ENCODE measurements at places on chromosomes 16 and 17. TPM values are rescaled to one million over a fixed set of nuclear protein-coding genes. Genes with fewer than 3 reads are reported as not detected.

DNA sequence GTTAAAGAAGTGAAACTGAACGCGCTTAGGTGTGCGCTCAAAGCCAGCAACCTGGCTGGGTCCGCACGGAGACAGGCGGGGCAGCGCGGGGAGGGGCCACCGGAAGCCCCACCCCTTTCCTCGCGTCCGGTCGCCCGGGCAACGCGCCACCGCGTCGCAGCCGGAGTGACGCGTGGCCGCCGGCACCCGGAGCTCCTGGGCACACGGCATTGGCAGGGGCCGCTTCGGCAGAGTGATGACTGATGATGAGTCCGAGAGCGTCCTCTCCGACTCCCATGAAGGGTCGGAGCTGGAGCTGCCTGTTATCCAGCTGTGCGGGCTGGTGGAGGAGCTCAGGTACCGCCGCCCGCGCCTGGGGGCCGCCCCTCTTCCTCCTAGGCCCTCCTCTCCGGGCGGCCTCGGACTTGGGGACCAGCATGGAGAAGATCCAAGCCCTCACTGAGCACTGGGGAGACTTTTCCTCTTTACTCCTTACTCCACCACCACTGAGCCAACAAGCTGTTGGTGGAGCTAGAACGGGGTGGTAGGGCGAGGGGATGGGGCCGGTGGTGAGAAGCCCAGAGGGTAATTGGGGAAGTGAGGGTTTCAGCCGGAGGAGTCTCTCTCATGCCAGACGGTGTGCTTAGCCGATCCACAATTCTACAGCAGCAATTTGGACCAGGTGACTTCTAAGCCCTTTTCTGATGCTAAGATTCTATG lies 44.9 kb downstream of the PRSS54 start:
- peak overlapping the region; percentile 35 for H3K27ac ChIP-seq
- no peaks in the 10 kb centered on the region for H3K27me3 ChIP-seq
- DNase-seq = peak; percentile 73
- H3K4me1 ChIP-seq = no peaks in the 10 kb centered on the region
- H3K4me3 ChIP-seq = peak overlapping the region; percentile 85

GRCh38 chr16:1439058-1439698 lies 5.2 kb downstream of the CCDC154 start:
- no peaks in the 10 kb centered on the region for H3K36me3 ChIP-seq
- H3K4me1 ChIP-seq = no peaks in the 10 kb centered on the region
- no peak overlapping the region for H3K4me3 ChIP-seq
- H3K27ac ChIP-seq = no peak overlapping the region

- H3K27ac ChIP-seq = no peak overlapping the region
- H3K27me3 ChIP-seq = no peaks in the 10 kb centered on the region
- peaks cover 79% of the 10 kb centered on the region for H3K36me3 ChIP-seq
- no peaks in the 10 kb centered on the region for H3K4me1 ChIP-seq
- DNase-seq = no peak
These were observed 71.7 kb upstream of the CLEC18B start for GRCh38 chr16:74492976-74493375.

Gene C17orf67
- 3.5 TPM for total RNA-seq

- H3K27me3 ChIP-seq = no peaks in the 10 kb centered on the region
- no peak for DNase-seq
- H3K27ac ChIP-seq = no peak overlapping the region
These were observed 126.0 kb downstream of the ABCC12 start for GRCh38 chr16:48029768-48030167.

DNA sequence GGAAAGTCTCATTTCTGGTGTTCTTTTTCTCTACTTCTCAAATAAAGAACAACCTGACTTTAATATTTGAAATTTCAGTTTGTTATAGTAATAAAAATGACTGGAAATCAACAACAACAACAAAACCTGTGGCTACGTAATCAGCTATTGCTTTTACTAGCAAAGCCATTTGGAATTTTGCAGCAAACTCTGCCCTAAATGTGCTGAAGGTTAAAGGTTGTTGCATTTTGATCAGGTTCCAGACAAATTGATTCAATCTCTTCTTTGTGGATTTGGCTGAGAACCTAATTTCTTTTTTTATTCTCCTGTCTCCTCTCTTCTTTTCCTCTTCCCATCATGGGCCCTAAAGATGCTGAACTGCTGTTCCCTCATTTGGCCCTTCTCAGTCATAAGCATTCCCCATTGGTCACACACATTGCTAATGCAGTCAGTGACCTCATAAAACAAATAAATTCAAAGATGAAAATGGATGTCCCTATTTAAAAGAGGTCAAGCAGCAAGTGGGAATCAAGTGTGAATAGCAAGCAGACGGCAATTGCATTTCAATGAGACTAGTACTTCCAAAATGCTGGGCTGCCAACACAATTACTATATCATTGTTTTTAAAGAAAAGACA lies 795.1 kb upstream of the CDH8 start:
- no peaks in the 10 kb centered on the region for H3K36me3 ChIP-seq
- H3K27me3 ChIP-seq = no peaks in the 10 kb centered on the region
- DNase-seq = no peak
- no peak overlapping the region for H3K27ac ChIP-seq

Gene CMTM2
- total RNA-seq = not detected

Gene SLC38A8
- not detected for total RNA-seq

Gene SULT1A4
- total RNA-seq = 1.2 TPM

Gene MYOCD
- total RNA-seq = not detected

Gene TMEM231
- total RNA-seq = 18.6 TPM

Gene FLII
- 564 TPM for total RNA-seq

DNA sequence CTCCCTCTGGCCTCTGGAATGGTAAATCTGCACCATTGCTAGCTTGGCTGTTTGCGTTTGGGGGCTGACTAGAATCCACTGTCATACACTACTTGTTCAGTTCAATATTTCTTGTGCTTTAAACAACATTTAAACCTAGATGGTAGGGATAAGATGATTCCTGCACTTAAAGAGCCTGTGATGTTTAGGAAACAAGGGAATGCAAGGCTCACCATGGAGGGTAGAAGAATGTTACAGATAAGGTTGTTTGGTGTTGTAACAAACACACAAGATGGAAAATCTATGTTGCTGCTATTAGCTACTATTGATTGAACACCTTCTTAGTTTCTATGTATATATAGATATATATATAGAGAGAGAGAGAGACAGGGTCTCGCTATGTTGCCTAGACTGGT lies 31.4 kb downstream of the YPEL2 start:
- no peaks in the 10 kb centered on the region for H3K27me3 ChIP-seq
- H3K4me3 ChIP-seq = no peak overlapping the region
- no peak overlapping the region for H3K27ac ChIP-seq
- H3K4me1 ChIP-seq = peaks cover 36% of the 10 kb centered on the region

DNA sequence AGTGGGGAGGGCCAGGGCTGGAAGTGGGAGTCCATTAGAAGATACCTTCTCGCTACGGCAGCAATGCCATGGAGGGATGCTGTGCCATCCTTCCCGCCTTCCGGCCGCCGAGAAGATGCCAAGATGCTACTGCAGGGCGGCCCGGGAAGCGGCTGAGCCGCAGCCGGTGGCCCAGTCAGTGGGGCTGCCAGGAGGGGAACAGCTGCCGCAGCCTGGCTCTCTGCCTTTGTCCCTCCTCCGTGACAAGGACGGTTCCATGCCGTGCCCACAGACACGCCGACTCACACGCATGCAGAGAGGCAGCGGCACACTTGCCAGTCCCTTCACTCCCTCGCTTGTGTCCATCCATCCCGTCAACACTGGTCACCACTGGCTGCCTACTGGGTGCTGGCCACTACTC lies 20.2 kb upstream of the NCBP3 start:
- no peak overlapping the region for H3K4me3 ChIP-seq
- no peaks in the 10 kb centered on the region for H3K27me3 ChIP-seq
- H3K36me3 ChIP-seq = peaks cover 37% of the 10 kb centered on the region
- no peak overlapping the region for H3K27ac ChIP-seq
- no peaks in the 10 kb centered on the region for H3K4me1 ChIP-seq

GRCh38 chr16:78244131-78244895 lies 144.9 kb downstream of the WWOX start:
- H3K27me3 ChIP-seq = no peaks in the 10 kb centered on the region
- peaks cover 4% of the 10 kb centered on the region for H3K4me1 ChIP-seq
- no peaks in the 10 kb centered on the region for H3K36me3 ChIP-seq
- no peak overlapping the region for H3K4me3 ChIP-seq
- no peak overlapping the region for H3K27ac ChIP-seq

GRCh38 chr16:73016488-73016830 lies 31.5 kb downstream of the ZFHX3 start:
- no peak overlapping the region for H3K27ac ChIP-seq
- no peak overlapping the region for H3K4me3 ChIP-seq
- DNase-seq = no peak
- no peaks in the 10 kb centered on the region for H3K27me3 ChIP-seq
- H3K36me3 ChIP-seq = peaks cover 11% of the 10 kb centered on the region

GRCh38 chr17:31511195-31511578 lies 119.7 kb downstream of the RAB11FIP4 start:
- H3K4me1 ChIP-seq = no peaks in the 10 kb centered on the region
- H3K27ac ChIP-seq = no peak overlapping the region
- H3K27me3 ChIP-seq = no peaks in the 10 kb centered on the region
- H3K36me3 ChIP-seq = no peaks in the 10 kb centered on the region
- DNase-seq = no peak
- no peak overlapping the region for H3K4me3 ChIP-seq

DNA sequence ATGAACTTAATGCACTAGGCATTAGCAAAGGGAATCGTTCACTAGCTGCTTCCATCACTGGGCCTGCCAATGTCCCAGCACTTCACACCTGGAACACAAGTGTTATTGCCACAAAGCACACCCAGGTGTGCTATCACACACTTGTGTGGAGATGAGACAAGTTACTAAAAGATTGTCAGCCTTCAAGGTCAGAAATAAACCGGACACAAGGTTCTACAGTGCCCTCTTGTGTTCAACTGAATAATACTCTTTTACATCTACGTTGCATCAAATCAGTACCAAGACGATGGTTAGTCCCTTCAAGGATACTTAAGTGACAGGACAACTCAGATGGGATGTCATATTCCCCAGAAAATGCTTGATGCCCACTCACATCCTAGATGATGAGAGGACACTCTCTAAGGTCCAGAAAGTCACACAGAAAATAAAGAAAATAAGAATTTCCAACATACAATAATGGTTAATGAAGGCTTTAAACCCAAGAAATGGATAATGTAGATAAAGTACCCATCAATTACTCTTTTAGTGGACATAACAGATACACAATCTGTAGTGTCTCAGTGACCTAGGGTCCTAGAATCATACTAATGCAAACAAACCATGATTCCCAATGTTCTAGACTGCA lies 16.4 kb upstream of the GLG1 start:
- peaks cover 81% of the 10 kb centered on the region for H3K36me3 ChIP-seq
- no peaks in the 10 kb centered on the region for H3K27me3 ChIP-seq
- H3K4me3 ChIP-seq = no peak overlapping the region
- peak; percentile 60 for DNase-seq
- H3K27ac ChIP-seq = no peak overlapping the region

DNA sequence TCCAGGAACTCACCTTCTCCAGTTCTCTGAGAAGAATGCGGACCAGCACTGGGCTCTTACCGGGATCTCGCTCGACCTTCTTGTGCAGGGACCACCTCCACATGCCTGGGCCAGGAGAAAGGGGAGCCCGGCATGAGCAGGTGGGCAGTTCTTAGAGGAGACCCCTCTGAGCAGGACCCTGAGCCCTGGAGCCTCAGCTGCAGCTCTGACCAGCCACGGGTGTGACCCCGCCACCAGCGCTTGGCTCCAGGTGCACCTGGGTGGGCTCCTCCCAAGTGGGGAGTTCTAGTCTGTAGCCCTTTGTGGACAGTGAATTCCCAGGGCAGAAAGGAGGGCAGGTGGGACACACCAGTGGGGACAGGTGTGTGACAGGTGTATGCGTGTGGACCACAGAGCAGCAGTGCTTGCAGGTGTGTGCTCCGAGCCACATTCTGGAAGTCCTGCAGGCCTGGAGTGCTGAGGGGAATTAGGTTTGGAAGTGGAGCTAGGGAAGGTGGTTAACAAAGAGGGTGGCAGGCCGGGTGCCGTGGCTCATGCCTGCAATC lies 28.9 kb downstream of the PIK3R6 start:
- no peaks in the 10 kb centered on the region for H3K27me3 ChIP-seq
- DNase-seq = no peak
- peaks cover 9% of the 10 kb centered on the region for H3K4me1 ChIP-seq

- no peaks in the 10 kb centered on the region for H3K36me3 ChIP-seq
- H3K27ac ChIP-seq = no peak overlapping the region
- H3K4me1 ChIP-seq = peaks cover 11% of the 10 kb centered on the region
- H3K4me3 ChIP-seq = no peak overlapping the region
- H3K27me3 ChIP-seq = no peaks in the 10 kb centered on the region
- DNase-seq = no peak
These were observed 8.4 kb upstream of the WSB1 start for GRCh38 chr17:27285516-27285915.

GRCh38 chr17:10126616-10127501 lies 71.5 kb downstream of the GAS7 start:
- no peaks in the 10 kb centered on the region for H3K4me1 ChIP-seq
- no peak for DNase-seq

Gene SAMD14
- total RNA-seq = not detected

DNA sequence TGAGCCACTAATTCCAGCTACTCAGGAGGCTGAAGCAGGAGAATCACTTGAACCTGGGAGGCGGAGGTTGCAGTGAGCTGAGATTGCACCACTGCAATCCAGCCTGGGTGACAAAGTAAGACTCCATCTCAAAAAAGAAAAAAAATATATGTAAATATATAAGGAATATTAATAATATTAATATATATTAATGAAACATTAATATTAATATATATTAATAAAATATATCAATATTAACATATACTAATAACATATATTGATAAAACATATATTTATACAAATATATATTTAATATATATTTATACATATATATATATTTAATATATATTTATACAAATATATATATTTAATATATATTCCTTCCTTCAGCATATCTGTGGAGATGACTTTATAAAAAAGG lies 338.0 kb downstream of the NPIPA8 start:
- H3K4me3 ChIP-seq = no peak overlapping the region
- no peak for DNase-seq
- H3K27me3 ChIP-seq = no peaks in the 10 kb centered on the region
- no peaks in the 10 kb centered on the region for H3K4me1 ChIP-seq
- H3K36me3 ChIP-seq = no peaks in the 10 kb centered on the region

Gene NPIPA5
- total RNA-seq = 26.0 TPM

DNA sequence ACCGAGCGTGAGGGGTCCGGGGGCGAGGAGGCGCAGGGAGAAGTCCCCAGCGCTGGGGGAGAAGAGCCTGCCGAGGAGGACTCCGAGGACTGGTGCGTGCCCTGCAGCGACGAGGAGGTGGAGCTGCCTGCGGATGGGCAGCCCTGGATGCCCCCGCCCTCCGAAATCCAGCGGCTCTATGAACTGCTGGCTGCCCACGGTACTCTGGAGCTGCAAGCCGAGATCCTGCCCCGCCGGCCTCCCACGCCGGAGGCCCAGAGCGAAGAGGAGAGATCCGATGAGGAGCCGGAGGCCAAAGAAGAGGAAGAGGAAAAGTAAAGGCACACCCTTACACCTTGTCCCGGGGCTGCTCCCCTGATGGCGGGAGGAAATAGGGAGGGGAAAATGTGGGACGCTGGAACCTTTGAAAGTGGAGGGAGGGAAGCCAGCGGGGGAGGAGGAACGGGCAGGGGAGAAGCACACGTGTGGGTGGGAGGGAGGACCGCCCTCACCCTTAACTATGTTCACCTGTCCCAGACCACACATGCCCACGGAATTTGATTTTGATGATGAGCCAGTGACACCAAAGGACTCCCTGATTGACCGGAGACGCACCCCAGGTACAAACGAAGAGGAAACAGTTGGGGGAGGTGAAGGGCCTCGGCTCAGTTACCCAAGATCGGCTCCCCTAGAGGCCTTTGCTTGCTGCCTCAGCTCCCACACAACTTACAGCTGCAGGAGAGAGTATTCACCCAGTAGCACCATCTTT lies 916 bp downstream of the PAGR1 start:
- H3K27ac ChIP-seq = peak overlapping the region; percentile 94
- DNase-seq = peak; percentile 64
- peaks cover 30% of the 10 kb centered on the region for H3K36me3 ChIP-seq
- H3K27me3 ChIP-seq = no peaks in the 10 kb centered on the region
- H3K4me1 ChIP-seq = peaks cover 31% of the 10 kb centered on the region
- peak overlapping the region; percentile 89 for H3K4me3 ChIP-seq

Gene STXBP4
- 10.2 TPM for total RNA-seq
